NCI-H187 (cell line): ENCODE measurements at places on chromosomes 7 and 10.
A peak's percentile ranks its signal among the peaks of the same experiment; 100 is the strongest.

DNA sequence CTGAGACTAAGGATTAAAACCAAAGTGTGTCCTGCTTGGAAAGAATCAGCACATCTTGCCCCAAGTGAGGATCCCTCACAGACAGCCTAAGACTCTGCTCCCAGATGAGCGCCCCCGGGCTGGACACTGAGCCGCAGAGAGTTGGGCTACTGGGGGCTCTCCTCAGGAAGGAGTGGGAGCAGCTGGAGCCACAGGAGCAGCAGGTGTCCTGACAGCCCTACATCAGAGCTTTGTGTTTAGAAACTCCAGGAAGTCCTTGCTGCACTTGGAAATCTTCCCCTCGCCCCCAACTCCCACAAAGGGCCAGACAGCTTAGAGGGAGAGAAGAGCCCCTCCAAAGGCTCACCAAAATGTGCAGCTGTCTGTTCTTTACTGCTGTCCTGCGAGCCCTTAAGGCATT, 172.2 kb downstream of the HERPUD2 start:
- DNase-seq, result no peak

GRCh38 chr10:24118246-24118645, 90.7 kb upstream of the KIAA1217 start:
- DNase-seq, result no peak

GRCh38 chr7:94418851-94419250, 24.2 kb downstream of the COL1A2 start:
- DNase-seq, result no peak

DNA sequence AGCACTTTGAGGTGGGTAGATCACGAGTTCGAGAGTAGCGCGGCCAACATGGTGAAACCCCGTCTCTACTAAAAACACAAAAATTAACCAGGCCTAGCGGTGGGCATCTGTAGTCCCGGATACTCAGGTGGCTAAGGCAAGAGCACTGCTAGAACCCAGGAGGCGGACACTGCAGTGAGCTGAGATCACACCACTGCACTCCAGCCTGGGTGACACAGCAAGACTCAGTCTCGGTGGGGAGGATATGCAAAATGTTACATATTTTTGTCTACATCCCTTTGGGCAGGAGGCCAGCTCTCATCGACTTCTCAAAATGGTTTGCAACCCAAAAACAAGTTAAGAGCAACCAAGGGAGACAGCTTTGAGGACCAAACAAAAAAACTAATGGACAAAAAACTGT, 8.2 kb downstream of the ATE1 start:
- DNase-seq, result no peak

GRCh38 chr10:31804352-31804810, 124.2 kb downstream of the ARHGAP12 start:
- no peak for DNase-seq

DNA sequence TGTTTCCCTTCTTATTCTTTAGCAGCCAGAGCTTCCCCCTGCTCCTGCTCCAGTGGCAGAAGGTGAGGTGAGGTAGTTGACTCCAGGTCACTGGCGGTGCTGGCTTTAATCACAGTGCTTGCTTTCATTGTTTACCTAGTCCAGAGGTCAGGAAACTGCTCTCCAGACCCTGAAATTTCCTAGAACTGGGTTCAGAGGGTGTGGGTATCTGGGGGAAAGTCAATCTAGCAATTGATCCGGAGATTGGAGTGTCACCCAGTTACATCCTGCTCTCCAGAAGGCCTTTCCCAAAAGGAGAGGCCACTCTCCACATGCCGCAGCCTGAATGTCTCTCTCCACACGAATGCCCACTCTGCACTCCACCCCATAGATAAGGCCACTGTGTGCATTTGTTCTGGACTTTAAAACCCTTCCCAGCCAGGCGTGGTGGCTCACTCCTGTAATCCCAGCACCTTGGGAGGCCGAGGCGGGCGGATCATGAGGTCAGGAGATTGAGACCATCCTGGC, 2.1 kb upstream of the MBL2 start:
- DNase-seq, result no peak

- peak; percentile 3 for DNase-seq
Observed at GRCh38 chr7:94632338-94633013, 23.5 kb downstream of the SGCE start.

DNA sequence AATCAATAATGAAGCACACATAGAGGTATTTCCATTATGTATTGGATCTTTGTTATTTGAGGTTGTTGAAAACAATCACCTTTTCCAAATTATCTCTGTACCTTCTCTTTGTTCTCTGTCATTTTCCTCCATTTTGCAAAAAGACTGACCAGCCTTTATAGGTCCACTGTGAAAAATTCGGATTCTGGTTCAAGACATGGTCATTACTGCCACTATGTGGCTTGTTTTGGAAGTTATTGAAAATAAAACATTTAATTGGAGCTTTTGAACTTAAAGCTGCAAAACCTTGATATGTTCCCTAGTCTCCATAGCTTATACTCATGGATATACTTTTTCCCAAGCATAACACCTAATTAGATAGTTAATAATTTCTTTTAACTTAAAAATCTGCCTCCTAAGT, 1094.4 kb downstream of the NRG3 start:
- DNase-seq, result no peak

DNA sequence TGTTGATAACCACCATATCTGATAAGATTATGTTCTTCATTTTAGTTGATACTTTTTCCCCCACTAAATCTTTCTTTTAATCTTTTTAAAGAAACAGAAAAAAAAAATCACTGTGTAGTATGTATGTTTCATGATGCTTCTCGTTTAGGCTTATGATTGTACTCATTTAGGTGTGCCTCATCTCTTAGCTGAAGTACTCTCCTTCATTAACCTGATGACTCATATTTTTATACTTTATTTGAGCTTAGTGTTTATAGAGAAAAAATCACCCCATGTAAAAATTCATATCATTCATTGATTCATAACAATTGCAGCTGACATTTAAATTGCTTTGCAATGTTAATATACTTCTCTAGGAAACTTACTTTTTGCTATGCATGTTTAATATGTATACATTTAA, 158.9 kb downstream of the MLLT10 start:
- DNase-seq, result no peak

- no peak for DNase-seq
Observed at GRCh38 chr10:17685233-17685840, 41.4 kb downstream of the STAM start.

DNA sequence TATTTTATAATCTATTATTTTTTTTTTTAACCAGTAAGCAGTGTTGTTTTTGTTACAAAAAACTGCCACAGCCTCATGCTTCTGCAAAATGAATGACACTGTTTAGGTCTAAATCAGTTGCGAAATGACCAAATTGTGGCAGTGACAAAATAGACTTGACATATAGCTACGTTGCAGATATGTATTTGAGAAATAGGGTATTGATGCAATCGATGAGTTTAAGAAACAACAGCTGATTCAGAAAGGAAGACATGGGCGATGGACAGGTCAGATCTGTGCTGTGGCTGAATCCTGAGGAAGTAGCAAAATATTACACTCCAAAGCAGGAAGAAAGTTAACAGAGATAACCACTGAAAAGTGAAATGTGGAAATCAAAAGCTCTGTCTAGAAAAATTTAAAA, 89.0 kb upstream of the STEAP4 start:
- no peak for DNase-seq

DNA sequence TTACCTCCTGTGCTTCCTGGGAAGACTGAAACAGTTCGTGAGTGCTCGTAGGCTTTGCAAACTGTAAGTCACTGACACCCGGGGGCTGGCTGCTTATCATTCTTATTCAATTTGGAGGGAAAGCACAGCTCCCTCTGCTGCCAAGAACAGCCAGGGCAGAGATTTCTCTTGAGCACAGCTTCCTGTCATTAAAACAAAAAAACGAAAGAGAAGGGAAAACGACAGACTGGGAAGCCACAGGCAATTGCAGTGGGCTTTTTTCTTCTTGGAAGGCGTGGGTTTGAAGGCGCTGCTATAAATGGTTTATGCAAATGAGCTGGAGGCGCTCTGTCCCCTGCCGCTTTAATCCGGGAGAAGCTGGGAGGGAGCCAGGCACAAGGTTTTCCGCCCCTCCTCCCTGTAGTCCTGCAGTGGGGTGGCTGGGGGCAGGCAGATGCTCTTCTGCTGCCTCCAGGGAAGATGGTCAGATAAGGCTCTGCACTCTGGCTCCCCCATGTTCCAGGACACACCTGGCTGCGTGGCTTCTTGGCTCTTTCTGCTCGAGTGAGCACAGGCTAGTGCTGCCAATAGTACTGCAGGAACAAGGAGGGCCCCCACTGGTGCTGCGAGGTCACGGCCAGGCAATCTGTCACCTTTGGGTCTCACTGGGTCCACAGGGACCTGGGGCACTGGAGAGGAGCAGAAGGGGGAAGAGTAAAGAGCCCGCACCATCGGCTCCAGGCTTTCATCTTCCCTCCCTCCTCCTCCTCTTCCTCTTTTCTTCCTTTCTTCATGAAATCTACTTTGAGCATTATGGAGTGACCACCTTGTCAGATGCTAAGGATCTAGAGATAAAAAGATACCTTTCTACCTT, 49.5 kb downstream of the NEURL1 start:
- peak; percentile 66 for DNase-seq

- no peak for DNase-seq
Observed at GRCh38 chr7:132508724-132509353, 67.4 kb downstream of the PLXNA4 start.

DNA sequence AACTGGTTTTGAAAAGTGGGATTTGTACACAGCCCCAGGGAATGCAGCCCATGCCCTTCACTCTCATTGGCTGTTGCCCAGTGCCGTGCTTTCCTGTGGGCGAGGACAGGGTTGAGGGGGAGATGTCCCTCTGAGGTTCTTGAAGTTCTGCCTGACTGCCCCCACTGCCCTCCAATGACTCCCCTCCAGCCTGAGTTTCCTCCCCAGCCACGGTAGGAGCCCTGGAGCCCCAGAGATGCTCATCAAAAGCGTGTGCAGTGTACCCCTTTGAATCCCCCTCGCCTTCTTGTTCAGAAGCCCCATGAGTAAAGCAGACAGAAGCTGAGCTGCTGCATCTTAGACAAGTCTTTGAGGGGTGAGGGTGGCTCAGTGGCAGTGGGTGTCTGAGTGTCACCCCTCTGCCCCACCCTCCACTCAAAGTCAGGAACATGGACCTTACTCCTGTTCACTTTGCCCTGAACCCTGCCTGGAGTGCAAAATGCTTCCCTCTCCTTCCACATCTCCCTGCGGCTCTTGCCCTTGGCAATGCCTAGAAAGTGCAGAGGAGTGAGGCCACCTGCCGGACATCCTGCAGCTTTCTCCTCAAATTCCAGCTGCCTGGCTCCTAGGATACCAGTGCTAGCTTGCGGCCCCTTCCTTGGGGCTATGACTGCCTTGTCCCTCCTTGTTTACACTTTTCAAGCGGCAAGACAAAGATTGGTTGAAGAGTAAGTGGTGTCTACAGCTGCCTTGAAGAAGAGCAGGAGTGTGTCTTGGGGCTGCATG, 19.9 kb downstream of the FAM241B start:
- no peak for DNase-seq

DNA sequence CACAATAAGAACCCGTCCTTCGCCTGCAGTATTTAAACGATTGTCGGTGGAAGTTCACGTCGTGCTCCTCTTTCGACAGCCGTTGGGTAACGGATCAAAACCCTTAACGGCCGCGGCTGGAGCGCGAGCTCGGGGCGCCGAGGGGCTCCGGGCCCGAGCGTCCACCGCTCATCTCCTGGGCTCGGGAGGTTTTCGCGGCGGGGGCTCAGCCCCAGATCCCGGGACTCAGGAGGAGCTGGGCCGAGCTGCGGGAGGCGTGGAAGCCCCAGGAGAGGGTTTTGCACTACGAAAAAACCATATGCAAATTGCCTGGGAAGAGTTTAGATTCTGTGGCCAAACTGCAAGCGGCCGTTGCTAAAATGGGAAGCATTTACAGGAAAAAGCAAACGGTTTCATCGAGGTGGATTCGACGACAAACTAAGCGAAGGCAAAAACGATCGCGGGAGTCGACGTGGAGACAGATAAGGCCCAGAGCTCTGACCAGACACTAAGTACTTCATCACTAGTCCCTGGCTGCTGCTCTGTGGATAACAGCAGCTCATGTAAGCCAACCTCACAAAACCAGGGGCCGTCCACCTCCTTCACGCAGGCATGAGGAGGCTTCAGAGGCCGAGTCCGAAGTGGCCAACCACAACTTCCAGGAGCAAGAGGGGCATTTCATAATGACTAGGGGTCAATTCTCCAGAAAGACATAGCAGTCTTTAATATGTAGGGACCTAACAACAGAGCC, 129.7 kb downstream of the MARCHF5 start:
- no peak for DNase-seq

DNA sequence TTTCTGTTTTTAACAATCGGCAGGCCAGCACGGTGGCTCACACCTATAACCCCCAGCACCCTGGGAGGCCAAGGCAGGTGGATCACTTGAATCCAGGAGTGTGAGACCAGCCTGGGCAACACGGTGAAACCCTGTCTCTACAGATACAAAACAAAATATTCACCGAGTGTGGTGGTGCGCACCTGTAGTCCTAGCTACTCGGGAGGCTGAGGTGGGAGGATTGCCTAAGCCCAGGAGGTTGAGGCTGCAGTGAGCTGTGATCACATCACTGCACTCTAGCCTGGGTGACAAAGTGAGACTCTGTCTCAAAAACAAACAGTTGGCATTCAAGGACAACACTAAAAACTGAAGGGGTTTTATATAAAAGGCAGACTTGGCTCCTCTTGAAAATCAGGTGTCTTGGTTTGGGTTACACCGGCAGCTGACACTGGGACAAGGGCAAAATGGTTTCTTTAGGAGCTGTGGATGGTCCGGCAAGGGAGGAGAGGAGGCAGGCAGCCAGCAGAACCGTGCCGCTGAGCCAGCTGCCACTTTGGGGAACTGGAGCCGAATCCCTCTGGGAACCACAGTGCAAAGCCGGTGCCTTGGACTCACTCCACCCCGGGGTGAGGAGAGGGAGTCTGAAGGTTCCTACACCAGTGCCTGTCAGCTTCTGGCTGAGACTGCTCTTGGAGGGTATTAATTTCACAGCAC, 52.6 kb downstream of the CHST3 start:
- DNase-seq, result no peak

- DNase-seq, result no peak
Observed at GRCh38 chr10:121710207-121710606, 112.0 kb upstream of the FGFR2 start.

DNA sequence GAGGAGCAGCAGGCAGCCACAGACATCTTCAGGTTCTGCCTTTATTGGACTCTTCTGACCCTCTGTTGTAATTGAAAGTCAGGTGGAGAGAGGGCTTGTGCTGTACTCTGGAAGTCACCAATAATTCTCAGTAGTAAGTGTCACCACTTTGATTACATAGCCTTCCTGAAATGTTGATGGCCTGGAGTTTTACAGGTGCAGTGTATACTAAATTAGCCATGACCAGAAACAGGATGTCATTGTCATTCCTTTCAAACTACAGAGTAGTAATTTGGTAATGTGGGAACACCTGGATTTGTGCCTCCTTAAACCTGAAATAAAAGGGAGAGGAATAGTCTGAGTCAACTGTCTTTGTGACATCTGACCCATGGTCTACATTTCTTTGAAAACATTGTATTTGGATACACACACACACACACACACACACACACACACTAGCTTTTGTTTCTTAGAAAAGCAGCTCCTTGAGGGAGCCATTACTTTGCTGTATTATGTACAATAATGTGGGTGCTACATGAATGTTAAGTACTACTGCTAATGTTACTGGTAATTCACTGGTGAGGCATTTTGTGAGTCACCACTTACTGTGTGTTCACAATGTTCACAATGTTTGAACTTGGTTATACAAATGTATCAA, 19.6 kb downstream of the ARL4A start:
- peak; percentile 55 for DNase-seq
